ENCODE measurements at places on chromosomes 12 and 14.

- DNase-seq = no peak
These were observed 70.9 kb downstream of the PIK3C2G start for GRCh38 chr12:18332173-18332572.

DNA sequence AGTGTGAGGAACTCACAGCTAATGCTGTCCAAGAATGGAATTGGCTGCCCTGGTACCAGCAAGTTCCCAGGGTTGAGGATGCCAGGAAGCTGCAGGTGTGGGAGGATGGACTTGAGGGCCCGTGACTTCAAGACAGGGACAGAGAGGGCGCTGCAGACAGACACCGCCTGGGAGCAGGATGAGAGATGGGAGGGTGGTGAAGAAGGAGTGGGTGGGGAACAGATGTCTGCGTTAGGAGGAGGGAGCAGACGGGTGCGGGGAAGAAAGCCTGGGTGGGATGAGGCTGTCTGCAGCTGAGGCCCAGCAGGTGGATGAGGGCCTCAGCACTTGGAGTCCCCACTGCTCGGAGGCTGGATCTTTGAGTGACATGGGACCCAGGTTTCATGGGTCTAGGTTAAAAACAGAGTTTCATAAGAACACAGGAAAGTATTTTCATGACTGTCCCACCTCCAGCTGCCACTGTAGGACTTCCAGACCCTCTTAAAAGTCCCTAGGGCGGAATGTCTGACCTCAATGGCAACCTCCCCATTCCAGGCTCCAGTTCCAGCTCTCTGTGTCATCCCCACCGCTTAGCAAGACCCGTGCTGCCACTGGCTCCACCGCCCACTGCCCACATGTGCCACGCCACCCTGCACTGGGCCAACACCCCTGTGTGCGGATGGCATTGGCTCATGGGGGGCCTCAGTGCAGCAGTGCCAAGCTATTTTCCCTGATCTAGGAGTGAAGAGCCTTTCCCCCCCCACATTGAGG lies 70.3 kb upstream of the SCN8A start:
- no peak for DNase-seq

- DNase-seq = no peak
These were observed 66.4 kb upstream of the BDKRB2 start for GRCh38 chr14:96138241-96138640.

DNA sequence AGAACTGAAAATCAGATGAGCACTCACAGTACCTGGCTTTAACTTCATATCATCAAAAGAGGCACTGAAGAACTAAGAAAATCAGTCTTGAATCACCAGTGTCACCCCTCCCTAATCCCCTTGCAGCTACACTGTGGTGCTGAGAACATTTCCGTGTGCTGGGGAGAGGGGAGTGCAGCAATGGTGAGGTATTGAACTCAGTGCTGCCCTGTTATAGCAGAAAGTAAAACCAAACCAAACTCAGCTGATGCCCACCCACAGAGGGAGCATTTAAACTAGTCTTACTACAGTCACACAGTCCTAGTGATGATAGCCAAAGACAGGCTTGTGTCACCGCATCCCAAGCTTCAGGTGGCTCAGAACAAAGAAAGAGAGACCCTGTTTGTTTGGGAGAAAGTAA lies 122.1 kb downstream of the CPNE8 start:
- no peak for DNase-seq

GRCh38 chr12:93502802-93503623 lies 35.7 kb downstream of the MRPL42 start:
- peak; percentile 24 for DNase-seq

- no peak for DNase-seq
These were observed 63.2 kb downstream of the AMN start for GRCh38 chr14:102985665-102986064.

DNA sequence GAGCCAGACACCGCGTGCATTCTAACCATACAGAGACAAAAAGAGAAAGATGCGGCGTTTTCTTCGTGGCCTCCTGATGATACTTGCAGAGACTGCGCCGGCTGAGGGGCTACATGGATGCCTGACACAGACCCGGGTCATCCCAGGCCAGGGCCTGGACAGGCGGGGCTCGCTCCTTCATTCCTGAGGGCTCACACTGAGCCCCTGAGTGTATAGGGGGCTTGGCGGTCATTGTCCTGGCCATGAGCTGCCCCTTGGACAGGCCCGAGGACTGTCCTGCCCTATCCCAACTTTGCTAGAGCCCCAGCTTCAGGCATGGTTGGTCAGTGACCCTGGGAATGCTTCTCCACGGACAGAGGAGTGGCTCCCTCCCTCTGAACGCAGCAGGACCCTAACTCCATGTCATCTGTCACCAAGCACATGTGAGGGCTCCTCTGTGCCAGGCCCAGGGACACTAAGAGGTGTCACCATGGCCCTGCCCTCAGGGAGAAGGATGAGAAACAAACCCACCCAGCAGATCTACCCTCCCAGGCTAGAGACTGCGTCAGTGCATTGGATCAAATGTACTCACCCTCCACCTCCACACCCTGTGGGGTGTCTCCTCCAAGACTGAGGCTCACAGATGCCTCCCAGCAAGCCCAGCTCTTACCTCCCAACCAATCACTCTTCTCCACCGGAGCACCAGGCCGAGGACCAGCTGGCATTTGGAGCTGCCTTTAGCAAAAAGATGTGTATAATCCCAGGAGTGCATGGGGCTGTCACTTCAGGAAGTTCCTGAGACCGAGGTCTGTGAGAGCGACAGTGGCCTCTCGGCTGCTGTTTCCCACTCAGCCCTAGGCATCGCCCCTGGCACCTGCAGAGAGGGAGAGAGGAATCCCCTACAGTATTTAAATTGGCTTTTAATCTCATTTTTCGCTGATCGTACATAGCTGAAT lies 102.7 kb downstream of the DICER1 start:
- no peak for DNase-seq

DNA sequence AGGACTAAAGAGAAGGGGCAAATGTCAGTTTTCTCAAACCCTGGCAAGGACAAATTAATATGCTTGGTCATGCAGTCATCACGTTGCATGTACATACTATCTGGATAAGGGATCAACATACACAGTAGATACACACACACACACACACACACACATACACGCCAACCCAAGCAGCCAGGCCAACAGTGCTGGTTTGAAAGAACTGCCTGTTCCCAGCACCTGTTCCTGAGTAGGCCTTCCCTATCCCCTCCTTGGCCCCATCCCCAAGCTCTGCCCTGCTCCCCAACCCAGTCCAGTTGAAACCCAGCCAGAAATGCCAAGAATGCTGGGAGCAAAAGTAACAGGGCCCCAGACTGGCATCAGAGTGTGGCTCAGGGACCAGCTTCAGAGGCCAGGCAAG lies 4.4 kb downstream of the ITGA7 start:
- DNase-seq = no peak
